ENCODE measurements at places on chromosomes 3 and 15.
A peak's percentile ranks its signal among the peaks of the same experiment; 100 is the strongest.

DNA sequence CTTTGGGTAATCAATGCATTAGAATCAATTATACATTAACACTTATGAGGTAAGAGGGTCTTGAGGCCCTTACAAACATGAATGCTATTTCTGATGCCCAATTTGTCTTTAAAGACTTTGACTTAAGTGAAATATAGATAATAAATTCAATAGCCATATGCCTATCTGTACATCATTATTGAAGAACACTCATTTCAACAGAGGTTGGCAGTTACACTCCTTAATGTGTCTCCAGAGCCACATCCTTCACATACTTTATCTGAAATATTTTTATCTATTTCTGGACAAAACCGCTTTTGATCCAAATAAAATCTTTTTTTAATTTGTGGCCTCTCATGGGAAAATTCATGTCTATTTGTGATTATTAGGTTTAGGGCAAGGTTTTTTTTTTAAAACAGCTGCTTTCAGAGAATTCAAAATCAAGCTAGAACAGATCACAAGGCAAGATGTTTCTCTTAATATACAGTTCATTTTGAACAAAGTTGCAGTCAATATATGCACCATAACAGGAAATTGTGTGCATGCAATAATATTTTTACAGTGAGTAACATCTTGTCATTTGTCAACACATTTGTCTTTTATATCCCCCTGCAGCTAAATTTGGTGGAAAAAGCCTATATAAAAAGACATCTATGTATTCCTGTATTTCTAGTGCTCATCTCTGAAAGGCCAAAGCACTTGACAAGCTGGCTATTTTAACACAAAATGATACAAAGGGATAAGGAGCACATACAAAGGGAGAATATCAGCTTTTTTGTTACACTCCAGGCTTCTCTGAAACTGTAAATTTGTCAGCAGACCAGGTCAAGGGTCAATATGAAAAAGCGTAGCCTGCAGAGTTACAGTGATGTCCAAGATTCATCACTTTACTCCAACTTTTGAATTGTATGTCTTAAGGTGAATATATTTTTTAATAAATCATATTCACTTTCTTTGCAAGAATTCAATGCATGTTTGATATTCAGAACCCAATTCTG is 146.2 kb upstream of the DPH6 start:
- DNase-seq, result peak; percentile 50

- DNase-seq, result peak; percentile 66
These were observed 6.1 kb downstream of the GATA2 start for GRCh38 chr3:128486681-128487537.

DNA sequence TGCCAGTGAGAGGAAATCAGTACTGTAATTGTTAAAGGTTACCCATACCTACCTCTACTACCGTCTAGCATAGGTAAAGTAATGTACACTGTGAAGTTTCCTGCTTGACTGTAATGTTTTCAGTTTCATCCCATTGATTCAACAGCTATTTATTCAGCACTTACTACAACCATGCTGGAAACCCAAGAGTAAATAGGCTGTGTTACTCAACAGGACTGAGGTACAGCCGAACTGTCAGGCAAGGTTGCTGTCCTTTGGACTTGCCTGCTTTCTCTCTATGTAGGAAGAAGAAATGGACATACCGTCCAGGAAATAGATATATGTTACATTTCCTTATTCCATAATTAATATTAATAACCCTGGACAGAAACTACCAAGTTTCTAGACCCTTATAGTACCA is 265.5 kb downstream of the NR2F2 start:
- DNase-seq, result no peak

DNA sequence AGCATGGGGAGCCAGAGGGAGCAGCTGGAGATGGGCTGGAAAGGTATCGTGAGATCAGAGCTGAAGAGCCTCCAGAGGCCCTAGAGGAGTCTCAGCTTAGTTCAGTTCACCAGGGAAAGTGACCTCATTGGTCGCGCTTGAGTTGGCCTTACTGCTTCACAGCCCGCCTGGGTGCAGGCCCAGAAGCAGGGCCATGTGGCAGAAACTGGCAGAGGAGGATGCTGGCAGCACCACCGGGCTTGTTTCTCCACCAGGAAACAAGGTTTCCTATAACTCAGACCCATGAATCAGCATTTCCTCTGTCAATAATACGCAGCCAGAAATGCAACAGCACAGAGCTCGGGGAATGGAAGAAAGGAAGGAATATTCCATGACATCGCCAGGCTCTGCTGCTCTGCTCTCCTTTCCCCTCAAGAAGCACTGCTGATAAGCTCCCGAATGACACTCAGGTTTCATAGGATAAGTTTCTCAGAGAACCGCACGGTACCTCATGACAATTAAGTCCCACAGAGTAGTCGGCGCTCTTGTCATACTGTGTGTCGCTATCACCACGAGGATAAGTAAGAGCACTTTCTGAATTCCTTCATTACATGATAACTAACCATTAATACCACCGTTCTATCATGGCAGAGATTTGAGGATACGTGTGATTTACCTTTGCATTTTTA is 147.1 kb upstream of the LPP start:
- no peak for DNase-seq

DNA sequence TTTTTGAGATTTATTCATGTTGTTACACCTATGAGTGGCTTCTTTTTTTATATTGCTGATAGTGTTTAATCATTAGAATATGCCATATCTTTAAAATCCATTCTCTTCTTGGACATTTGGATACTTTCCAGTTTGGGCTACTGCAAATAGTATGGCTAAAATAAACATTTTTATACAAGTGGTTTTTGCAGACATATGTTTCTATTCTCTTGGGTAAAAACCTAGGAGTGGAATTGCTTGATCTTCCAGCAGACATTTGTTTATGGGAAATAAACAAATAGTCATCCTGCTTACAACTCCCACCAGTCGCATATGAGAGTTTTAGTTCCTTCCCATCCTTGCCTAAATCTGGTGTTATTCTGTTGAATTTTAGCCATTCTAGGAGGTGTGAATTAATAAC is 193.1 kb downstream of the ALCAM start:
- DNase-seq, result no peak

- DNase-seq, result no peak
These were observed 13.0 kb downstream of the LIPC start for GRCh38 chr15:58444658-58445332.

DNA sequence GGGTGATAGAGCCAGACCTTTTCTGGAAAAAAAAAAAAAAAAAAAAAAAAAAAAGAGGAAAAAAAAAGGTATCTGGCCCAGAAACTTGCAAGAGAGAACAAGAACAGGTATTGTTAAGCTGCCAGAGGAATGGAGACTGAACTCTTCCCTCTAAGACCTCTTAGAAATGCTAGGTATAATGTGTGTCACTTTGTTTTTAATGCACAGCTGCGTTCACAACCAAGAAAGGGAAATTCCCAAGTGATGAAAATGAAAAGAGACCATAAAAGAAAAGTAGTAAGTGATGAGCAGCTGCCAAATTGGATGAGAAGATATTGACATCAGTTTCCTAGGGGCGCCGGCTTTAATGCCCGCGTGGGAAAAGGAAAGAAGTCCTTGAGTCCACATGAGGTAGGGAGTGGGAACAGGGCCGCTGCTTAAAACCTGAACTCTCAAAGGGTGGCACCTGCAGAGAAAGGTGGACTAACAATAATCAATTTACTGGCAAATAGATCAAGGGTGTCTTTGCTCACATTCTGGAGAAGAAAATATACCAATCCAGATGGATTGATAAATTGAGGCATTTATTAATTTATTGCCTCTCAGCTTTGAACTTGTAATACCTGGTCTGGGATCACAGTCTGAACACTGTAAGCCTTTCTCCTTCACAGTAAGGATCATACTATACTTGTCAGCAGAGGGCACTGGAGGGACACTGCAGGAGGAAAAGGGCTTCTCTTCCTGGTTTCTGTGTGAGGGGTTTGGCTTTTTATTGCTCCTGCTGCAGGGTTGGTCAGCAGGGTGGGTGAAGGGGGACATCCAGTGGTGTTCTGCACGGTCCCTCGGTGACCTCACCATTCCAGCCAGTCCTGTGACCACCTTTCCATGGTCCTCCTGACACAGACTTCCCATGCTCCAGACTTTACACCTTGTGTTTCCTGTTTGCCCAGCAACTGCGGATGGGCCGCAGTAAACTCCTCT is 131.6 kb downstream of the AQP9 start:
- DNase-seq, result peak; percentile 71

DNA sequence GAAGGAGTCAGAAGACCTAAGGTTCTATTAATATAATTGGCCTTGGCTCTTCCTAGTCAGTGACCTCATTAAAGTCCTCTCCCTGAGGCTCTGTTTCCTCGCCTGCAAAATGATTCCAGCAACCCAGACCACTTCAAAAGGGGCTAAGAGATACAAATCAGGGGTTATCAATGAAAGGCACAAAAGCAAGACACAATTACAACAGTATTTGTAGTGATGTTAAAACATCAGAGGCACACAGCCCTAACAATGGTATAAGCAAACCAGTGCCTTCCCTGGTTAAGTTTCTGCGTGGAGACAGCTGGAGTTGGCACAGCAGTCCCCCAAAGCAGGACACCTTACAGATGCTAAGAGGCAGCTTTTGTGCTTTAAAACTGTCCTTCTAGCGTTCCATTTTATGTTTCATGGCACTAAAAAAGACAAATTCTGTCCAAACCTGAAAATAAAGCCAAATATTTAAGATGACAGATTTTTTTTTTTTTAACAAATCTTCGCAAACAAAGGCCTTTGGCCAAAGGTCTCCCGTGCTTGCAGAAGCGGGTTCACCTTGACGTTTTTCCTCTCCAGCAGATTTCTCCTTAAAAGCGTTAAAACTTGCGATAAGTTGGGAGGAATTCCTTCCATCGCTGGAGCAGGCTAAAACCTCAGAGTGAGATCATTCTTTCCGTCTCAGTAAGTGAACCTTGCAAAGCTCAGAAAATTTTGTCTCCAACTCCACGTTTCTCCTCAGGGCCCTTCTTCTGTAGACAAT is 999 bp downstream of the ZNF280D start:
- DNase-seq, result peak; percentile 82

- peak; percentile 60 for DNase-seq
These were observed 12.5 kb downstream of the RAB27A start for GRCh38 chr15:55277116-55277564.

DNA sequence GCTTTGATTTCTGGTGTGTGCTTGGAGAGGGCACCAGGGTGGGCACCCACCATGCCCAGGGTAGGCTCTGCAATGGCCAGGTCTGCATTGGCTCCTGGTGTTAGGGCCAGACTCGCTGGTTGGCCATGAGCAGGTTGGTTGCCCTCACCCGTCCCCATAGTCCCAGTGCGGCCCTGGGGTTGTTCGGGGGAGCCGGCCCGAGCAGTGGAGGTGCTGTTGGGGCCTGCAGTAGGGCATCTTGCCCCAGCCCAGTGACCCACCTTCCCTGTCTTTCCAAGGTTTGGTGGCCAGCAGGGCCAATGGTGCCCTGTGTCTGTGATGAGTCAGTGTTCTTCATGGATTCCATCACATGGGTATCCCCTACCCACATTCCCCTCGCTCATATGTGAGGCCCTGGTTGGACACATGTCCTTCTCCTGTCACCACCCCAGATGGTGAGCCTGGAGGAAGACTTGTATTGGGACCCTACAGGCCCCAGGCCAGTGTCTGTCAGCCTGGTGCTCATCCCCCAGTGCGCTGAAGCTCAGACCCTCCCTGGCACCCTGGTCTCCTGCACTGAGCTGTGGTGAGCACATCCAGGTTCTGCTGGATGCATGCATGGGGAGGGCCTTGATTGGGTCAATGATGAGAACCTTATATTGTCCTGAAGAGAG is 190.1 kb downstream of the UBE3A start:
- DNase-seq, result no peak

DNA sequence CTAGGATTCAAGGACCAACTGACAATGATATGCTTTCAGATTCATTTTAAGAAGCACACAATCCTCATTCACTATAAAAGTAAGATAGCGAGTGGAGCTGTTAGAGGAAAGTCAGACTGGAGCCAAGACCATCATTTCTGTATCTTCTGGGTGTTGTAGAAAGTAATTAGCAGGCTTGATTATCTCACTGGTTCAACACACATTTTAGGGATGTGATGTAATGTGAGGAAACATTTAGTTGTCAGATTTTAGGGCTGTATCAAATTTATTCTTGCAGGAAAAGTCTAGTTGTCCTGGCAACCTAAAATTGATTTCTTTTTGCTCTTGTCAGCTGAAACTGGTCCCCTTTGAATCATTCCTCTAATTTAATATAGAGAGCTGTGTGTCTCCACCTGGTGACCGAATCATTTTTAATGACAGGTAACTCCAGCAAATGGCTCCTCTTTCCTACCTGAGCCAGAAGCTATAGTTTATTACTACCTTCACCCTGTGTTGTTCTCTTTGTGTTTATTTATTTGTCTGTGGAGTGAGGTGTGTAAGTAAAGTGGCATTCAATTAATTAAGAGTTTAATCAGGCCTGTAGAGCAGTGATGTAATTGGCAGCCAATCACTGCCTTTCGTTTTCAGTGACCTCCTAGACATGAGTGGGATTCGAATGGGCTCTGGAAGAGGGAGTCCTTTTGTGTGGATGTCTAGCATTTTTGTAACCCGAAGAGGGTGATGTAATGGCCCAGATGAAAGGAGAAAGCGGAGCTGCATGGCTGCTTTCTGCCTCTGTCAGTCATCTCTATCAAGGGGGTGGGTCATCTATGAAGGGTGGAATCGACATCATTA is 125.8 kb downstream of the LPP start:
- peak; percentile 79 for DNase-seq

- peak; percentile 65 for DNase-seq
These were observed 64.3 kb downstream of the OXSM start for GRCh38 chr3:25854214-25854613.

DNA sequence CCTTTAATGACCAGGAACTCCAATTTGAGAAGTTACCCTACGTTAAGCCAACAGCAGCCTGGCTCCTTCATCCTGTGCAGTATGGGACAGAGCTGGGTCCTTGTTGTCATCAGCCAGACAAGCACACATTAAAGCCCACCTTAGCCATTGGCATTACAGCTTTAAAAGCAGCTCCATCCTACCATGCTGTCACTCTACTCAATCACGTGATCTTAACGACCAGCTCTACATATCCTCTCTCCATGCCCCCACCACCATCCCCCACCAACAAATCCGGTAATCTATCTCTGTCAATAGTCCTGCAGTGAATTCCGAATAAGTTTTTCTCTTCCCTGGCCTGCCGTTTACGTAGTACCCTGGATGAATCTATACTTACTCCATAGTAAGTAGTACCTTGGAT is 82.9 kb upstream of the DGKG start:
- no peak for DNase-seq

DNA sequence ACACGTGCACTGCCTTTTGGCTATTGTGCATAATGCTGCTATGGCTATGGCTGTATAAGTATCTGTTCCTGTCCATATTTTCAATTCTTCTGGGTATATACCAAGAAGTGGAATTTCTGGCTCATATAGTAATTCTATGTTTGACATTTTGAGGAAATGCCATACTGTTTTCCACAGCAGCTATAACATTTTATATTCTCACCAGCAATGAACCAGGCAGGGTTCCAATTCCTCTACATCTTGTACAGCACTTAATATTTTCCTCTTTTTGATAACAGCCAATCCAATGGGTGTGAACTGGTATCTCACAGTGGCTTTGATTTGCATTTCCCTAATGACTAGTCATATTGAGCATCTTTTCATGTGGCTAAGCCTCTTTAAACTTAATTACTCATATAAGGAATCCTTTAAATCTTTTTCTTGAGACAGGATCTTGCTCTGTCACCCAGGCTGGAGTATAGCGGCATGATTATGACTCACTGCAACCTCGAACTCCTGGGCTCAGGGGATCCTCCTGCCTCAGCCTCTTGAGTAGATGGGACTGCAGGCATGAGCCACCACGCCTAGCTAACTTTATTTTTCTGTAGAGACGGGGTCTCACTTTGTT is 38.1 kb upstream of the IGDCC4 start:
- peak; percentile 51 for DNase-seq
